ENCODE measurements at places on chromosomes 13 and 19.

DNA sequence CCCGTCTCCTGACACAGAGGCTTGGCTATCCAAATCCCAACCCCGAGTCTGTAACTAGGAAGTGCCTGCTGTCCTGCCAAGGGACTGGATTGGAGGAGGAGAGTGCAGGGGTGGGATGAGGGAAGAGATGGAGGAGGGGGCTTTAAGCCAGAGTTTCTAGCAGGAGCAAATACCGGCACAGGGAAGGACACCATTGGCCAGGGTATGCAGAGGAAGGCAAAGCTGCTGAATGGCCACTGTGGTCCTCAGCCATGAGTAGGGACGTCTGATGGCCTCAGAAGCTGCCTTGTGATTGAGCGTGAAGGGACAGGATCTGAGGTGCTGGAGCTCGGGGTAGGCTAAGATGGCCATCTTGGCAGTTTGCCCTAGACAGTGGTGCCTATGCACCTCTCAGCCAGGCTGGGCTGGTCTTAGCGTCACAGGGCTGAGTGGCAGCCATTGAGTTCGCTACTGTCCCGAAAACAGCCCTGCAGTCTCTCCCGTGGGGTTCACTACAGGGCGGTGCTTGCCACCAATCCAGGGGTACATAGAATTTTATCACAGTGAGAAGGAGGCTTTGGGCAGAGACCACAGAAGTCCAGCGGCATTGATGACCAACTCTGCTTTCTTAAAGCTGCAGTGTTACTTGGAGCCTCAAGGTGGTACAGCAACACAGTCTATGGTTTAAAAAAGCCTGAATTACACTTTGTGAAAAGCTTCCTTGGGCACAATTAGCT is 61.8 kb downstream of the AKAP11 start:
- no peak for DNase-seq

- DNase-seq, result no peak
Observed at GRCh38 chr13:90493667-90494066, 853.8 kb upstream of the MIR17HG start.

- DNase-seq, result no peak
Observed at GRCh38 chr13:112747256-112747655, 57.4 kb downstream of the ATP11A start.

DNA sequence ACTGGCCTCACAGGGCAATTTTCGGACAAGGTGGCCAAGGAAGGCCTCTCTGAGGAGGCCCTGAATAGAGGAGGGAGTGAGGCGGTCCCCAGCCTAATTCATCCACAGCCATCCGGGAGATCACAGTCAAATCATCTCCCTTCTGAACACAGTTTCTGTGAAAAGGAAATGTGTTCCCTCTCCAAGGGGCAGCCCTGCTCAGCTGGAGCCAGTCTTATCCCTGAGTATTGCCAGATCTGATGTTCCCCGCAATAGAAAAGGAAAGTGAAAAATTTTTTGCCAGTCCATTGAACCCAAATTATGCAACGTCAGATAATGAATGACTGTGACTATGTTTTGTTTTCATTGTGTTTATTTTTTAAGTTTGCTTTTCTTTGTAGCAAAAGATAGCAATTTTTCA is 125.9 kb downstream of the SIPA1L3 start:
- DNase-seq, result no peak

GRCh38 chr13:28659621-28659970 is 666 bp downstream of the POMP start:
- DNase-seq, result no peak

GRCh38 chr13:100230769-100231149 is 141.9 kb downstream of the PCCA start:
- DNase-seq, result no peak

DNA sequence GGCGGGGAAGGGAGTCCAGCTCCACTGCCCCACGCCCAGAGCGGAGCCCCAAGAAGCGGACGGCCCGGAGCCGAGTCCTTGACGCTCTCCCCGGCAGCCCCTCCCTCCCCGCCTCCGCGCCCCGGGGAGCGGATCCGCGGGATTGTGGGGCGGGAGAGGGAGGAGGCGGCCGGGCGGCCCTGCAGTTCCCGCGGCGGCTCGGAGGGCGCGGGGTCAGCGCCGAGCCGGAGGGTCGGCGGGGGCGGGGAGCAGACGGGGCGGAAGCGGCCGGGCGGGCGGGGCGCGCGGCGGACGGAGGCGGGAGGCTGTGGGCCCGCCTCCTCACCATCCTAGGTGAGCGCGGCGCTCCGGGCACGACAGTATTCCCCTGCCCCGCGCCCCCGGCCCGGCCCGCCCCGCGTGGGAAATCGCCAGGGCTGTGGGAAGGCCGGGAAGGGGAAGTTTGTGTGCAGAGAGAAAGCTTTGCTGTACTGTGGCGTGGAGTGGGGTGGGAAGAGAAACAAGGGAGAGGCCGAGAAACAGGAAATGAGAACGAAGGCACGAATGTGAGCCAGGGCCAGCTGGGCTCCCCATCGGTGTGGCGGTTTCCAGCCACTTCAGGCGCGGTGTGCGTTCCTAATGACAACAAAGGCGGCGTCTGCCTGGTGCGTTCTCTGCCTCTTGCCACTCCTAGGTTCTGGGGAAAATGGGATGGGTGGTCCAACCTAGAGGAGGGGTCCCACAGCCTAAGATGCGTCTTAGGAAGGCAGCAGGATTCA is 1.3 kb upstream of the KLF12 start:
- peak; percentile 53 for DNase-seq

- DNase-seq, result no peak
Observed at GRCh38 chr19:31254611-31255010, 94.6 kb downstream of the TSHZ3 start.

- no peak for DNase-seq
Observed at GRCh38 chr13:84823528-84823927, 941.3 kb upstream of the SLITRK1 start.

- DNase-seq, result no peak
Observed at GRCh38 chr19:28640506-28640905, 572.4 kb downstream of the UQCRFS1 start.

- DNase-seq, result no peak
Observed at GRCh38 chr19:49739098-49739497, 24.0 kb downstream of the TSKS start.

GRCh38 chr13:75908141-75908540 is 272.0 kb downstream of the LMO7 start:
- no peak for DNase-seq

- no peak for DNase-seq
Observed at GRCh38 chr19:40444825-40445312, 734 bp upstream of the SERTAD3 start.

DNA sequence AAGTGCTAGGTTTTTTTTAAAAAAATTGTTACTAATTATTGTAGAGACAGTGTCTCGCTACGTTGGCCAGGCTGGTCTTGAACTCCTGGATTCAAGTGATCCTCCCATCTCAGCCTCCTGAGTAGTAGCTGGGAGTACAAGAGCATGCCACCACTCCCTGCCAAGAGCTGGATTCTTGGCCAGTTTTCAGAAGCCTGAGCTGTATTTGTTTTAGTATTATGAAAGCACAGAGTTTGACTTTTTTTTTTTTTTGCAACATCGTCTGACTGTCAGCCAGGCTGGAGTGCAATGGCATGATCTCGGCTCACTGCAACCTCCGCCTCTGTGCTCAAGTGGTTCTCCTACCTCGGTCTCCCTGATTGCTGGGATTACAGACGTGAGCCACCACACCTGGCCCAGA is 7.0 kb downstream of the ARMC6 start:
- no peak for DNase-seq

- no peak for DNase-seq
Observed at GRCh38 chr13:37640499-37640898, 41.9 kb upstream of the POSTN start.

DNA sequence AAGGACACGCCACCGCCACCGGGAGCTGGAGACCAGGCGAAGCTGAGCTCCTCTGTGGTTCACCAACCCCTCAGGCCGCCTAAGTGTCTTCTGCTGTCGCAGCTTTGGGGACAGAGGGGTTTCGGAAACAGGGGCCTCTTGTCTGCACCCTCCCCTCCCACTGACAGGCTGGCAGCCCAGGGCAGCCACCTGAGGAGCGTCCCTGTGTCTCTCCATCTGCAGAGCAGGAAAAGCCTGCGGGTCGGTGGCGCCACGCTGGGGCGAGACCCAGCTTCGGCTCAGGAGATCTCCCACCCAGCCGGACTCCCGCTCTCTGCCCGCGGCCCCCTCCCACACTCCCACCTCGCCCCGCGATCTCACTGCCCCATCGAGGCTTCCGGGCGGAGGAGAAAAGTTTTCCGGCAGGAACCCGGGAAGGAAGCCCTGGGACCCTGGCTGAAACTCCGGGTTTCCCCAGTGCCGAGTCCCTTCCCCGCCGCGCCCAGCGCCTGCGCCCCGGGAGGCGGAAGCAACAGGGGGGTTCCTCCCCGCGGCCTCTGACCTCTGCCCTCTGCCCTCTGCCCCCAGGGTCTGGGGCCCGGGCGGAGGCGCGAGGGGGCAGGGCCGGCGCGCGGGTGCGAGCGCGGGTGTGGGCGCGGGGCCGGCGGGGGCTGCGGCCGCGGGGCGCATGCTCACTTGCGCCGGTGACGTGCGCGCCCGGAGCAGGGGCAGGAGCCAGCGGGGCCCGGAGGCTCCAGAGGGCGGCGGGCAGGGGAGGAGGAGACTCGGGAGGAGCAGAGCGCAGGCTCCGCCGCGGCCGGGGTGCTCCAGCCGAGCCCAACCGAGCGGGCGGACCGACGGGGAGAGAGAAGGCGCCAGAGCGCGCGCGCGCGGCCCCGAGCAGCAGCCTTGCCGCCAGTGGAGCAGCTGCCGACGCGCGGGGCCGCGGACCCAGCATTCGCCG is at the start of gene ATP11A:
TSS of gene ATP11A (plus strand) at position 736 of the 943 bp plus-strand sequence. CDS start 379 bp downstream, outside the sequence.
- peak; percentile 67 for DNase-seq

DNA sequence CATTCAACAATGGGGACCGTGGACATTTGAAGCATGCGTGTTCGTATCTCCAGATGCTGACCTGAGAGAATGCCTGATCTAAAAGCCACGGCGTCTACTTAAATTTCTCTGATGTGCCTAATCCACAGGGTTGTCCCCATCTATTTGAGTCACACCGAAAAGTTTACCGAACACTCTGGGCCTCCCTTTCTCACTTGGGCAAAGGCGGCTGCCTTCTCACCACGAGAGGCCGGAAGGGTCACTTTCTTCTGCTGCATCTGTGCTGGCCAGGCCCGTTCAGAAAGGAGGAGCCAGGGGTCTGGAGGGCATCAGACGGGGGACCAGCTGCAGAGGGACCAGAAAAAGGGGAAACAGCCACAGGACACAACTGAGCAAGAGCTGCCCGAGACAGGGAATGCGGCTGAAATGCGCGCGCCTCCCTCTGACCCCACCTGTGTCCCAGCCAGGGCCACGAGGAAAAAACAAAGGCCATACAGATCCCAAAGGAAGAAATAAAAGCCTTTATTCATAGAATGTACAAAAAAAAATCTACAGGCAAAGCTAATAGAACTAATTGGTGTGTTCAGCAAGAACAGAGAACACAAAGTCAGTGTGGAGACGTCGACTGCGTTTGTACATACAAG is 71.3 kb upstream of the C13orf46 start:
- DNase-seq, result no peak

DNA sequence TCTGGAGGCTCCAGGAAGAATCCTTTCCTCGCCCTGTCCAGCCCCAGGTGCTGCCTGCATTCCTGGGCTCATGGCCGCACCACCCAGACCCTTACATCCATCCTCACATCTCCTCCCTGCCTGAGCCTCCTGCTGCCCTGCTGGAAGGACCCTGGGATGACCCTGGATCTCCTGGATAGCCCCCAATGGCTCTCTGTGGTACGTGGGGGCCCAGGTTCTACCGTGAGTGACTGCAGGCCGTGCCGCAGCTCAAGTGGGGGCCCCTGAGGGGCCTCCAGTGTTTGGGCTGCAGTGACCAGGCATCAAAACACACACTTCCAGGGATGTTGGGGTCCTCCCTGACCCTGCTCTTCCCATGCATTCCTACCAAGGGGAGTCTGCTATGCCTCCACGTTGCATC is 8.3 kb upstream of the MCF2L start:
- DNase-seq, result no peak

DNA sequence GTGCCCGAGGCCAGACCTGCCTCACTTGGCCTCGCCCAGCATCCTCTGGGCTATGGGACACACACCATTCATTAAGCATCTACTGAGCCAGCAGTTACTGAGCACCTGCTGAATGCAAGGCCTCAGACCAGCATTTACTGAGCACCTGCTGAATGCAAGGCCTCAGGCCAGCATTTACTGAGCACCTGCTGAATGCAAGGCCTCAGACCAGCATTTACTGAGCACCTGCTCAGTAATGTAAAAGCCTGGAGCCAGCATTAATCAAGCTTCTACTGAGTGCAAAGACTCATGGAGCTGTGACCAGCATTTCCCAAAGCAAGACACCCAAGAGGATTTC is 3.7 kb downstream of the ATP8B3 start:
- DNase-seq, result no peak

- no peak for DNase-seq
Observed at GRCh38 chr19:33175886-33176669, 18.1 kb upstream of the LRP3 start.

DNA sequence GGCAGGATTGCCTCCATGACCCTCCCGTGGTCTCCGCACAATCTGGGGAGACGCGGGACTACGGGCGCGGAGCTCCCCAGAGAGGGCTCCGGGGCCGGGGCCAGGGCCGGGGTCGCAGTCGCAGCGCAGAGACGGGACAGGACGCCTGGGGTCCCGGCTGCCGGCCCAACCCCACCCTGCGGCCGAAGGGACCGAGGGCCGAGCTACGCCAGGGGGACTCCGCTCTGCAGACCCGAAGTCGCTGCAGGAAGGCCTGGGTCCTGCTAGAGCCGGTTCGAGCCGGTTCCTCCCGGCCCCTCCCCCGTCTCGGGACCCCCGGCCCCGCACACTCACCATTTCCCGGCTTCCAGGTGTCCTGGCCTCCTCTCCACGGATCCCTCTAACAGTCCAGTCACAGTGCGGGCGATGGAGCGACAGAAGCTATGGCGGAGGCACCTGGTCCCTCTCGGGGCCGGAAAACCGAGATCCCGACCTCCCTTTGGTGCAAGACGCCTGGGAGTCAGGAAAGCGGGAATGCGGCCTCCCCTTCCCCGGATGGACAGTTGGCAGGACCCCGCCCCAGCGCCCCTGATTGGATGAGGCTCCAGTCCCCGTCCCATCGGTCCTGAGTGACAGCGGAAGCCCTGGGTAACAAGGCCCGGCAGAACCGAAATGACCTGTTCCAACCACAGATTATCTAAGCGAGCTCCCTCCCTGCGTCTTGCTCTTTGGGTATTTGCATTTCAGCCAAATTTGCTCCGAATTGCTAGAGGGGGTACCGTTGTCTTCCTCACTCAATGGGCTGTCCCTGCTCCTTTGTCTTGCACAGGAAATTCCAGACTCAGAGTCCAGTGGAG is at the start of gene ZNF625:
TSS of gene ZNF625 (minus strand) at position 512 of the 836 bp plus-strand sequence. CDS start at position 336, 176 bp downstream.
- DNase-seq, result no peak

DNA sequence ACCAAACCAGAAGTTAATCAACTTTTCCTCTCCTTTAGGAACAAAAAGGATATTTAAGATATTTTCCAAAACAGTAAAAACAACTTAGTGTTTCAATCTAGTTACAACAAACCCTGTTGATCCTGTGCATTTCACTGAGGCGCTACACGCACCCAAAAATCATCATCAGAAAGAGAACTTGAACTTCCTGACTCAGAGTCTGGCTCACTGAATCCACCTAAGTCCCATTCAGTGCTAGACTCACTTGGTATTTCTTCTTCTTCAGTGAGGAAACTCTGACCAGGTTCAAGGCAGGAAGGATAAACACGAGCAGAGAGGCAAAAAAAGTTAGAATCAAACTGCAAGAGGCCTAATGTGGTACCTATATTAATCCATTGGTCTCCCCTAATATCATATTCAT is 2.2 kb downstream of the KBTBD6 start:
- DNase-seq, result no peak
